ENCODE measurements at places on chromosomes 1 and 21. TPM values are rescaled to one million over a fixed set of nuclear protein-coding genes. Genes with fewer than 3 reads are reported as not detected.

DNA sequence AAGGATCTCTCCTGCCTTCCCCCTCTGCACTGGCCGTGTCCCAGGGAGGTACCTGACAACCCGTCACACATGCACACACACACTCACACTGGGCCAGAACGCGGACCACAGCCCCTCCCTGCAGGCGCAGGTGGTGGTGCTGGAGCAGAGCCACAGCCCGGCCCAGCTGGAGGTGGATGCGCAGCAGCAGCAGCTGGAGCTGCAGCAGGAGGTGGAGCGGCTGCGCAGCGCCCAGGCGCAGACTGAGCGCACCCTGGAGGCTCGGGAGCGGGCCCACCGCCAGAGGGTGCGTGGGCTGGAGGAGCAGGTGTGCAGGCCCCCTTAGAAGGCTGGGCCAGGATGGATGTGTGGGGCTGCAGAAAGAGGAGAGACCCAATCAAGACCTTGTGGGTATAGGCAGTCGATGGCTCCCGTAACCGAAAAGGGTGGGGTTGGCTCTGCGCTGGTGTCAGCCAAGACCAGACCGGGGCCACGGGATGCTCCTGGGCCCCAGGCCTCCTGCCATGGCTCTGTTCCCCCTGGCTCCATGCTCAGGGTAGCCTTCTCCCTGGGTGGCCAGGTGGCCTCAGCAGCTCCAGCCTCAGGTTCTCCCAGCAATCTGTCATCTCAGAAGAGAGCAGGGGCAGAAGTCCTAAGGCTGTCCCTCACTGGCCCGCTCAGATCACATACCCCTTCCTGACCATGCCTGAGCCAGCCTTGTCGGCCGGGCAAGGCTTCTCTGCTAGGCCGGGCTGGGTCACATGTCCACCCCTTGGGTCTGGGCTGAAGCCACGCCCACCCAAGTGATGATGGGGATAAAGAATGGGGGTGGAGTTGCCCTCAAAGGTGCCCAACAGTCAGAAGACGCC is 8.9 kb downstream of the MFAP2 start:
- DNase-seq, result peak; percentile 44

DNA sequence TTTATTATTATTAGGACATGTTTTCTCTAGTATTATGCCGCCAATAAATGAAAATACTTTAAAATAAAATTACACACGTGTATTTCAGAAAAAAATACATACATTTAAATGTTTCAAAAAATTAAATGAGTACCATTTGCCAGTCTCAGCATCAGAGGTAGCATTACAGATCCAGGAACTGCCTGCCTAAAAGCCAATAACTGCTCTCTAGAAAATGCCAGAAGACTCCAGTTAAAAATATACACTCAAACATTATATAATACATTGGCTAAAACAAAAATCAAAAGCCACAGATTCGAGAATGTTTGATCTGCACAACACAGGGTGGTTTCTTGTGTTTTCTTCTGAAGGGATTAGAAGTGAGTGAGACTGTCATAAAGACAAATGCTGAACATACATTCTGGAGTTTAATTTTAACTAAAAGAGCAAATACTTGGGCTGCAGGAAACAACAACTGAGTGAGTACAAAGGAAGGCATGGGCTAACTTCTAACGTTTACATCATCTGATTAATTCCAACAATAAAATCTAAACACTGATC is 105.5 kb downstream of the RERE start:
- no peak for DNase-seq

DNA sequence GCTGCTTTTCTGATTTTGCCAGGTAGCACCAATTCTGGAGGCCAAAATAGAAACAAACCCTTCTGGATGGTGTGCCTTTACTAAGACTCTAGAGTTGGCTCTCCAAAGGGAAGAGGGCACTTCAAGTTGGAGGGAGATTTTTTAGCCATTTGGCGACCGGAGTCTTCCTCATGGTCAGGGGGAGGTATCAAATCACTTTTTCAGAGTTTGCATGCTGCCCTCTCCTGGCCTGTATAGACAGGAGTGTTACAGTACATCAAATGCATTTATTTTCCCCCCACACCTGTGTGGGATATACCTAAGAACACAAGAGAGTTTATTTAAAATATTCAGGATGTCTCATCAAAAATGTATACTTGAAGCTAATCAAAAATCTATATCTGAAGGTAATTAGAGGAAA is 3.2 kb downstream of the GREM2 start:
- peak; percentile 3 for DNase-seq

DNA sequence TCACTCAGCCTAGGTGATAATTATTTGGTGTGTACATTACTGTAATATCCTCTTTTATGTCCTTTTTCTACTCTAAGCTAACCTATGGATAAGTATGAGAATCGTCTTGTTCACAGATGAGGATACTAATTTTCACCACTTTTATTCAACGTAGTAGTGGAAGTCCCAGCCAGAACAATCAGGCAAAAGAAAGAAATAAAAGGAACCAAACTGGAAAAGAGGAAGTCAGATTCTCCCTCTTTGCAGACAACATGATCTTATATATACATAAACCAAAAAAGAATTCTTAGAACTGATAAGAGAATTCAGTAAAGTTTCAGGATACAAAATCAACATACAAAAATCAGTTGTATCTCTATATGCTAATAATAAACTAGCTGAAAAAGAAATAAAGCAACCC is 12.6 kb upstream of the RGL1 start:
- no peak for DNase-seq

- peak; percentile 12 for DNase-seq
These were observed 66.8 kb upstream of the RGS7 start for GRCh38 chr1:241423541-241424479.

GRCh38 chr1:232655028-232655745 is 25.3 kb upstream of the SIPA1L2 start:
- DNase-seq, result no peak

DNA sequence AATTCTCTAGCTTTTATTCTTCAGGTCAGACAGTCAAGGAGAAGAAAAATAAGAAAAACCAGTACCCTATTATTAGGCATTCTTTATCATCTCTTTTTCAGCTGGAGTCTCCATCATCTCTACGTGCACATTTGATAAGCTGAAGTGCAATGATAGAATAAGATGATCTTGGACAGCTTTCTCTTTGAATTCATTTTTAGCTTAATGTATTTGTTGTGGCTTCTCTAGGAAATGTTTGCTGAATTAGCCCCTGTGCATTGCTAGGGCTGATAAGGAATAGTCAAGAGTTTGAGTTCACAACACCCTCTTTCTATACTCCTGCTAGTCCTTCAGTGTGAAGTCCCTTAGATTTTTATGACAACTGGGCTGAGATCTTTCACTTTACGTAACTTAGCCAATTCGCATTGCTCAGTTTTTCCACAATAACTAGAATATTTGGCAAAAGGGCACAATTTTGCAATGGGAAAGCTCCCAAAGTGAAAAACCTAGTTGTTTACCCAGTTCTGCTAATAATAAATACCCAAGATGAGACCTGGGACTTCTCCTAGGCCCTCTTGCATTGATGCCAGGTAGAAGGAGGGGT is 7.0 kb upstream of the KCNJ15 start:
- DNase-seq, result no peak

GRCh38 chr1:37704966-37705365 is 12.7 kb downstream of the CDCA8 start:
- peak; percentile 19 for DNase-seq

DNA sequence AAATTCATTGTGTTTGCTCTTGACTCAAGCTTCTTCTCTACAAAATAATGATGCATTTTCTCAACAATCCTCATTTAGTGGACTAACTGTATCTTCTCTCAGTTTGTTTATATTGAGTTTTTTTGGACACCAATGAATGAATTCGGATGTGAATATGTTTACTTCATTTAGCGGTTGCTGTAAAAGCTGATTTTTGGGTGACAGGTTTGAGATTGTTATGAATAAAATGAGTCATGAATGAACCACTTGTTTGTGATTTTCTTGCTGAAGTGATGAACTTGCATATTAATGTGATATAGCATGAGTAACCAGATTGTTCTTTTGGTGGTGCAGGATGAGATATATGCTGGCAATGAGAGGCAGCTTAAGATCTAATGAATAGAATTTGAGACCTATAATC is 3.1 kb downstream of the DNM3 start:
- DNase-seq, result no peak

GRCh38 chr1:8294170-8294697 is 23.7 kb upstream of the SLC45A1 start:
- peak; percentile 61 for DNase-seq

GRCh38 chr1:162003830-162004215 is 19.8 kb downstream of the OLFML2B start:
- peak; percentile 91 for DNase-seq

GRCh38 chr1:14080653-14081052 is 380.7 kb downstream of the PRDM2 start:
- no peak for DNase-seq

GRCh38 chr1:56576880-56577405 is 2.4 kb downstream of the PLPP3 start:
- no peak for DNase-seq

GRCh38 chr21:16426936-16427335 is 697.2 kb downstream of the USP25 start:
- no peak for DNase-seq

- no peak for DNase-seq
These were observed 38.3 kb upstream of the OSBPL9 start for GRCh38 chr1:51578383-51579109.

DNA sequence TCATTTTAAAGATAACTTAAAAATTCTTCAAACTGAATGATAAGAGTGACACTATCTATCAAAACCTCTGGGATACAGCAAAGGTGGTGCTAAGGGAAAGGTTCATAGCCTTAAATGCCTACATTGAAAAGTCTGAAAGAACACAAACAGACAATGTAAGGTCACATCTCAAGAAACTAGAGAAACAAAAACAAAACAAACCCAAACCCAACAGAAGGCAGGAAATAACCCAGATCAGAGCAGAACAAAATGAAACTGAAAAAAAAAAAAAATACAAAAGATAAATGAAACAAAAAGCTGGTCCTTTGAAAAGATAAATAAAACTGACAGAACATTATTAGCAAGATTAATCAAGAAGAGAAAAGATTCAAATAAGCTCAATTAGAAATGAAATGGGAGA is 6.8 kb downstream of the ODF2L start:
- no peak for DNase-seq

RTCA gene
- total RNA-seq, result 32.5 TPM

MMEL1 gene
- under 0.01 TPM for total RNA-seq

S100A5 gene
- 0.32 TPM for total RNA-seq

C4BPB gene
- total RNA-seq, result 0.32 TPM

DNASE2B gene
- total RNA-seq, result not detected

HTR1D gene
- total RNA-seq, result 2.3 TPM
